ENCODE measurements at places on chromosomes 6 and 20.

DNA sequence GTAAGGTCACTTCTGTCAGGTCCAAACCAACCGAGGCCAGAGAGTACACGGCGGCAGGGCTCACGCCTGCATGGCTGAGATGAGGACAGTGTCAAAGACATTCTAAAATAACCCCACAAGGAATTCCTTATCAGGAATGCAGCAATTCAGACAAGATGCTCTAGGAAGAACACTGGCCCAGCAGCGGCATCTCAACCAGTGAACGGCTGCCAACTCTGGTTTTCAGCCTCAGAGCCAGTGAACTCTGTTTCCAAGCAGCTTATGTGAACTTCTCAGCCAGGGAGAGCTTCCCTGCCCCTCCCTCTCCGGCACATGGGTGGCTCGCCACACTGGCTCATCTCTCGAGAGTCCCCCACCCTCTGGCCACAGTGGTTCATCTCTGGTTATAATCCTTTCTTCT is 36.9 kb downstream of the KCNQ2 start:
- no peak for DNase-seq

DNA sequence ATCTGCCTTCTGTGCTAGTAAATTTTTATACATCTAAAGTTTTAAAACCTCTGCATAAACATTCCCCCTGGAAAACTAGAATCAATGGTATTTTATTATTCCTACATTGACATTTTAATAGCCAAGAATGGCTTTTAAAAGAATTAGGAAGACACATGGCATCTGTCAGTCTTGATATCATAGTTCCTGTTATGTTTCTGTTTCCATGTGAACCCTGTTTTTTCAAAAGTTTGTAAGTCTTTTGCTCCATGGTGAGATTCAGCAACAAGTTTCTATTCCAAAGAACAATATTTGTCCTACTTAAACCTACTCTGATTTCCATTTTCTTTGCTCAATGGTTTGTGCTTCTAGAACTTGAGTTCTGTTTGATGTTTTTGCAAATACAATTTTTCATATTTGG is 95.2 kb downstream of the PLEKHG1 start:
- no peak for DNase-seq

GRCh38 chr6:42287756-42288155 is 70.1 kb upstream of the MRPS10 start:
- DNase-seq, result no peak

DNA sequence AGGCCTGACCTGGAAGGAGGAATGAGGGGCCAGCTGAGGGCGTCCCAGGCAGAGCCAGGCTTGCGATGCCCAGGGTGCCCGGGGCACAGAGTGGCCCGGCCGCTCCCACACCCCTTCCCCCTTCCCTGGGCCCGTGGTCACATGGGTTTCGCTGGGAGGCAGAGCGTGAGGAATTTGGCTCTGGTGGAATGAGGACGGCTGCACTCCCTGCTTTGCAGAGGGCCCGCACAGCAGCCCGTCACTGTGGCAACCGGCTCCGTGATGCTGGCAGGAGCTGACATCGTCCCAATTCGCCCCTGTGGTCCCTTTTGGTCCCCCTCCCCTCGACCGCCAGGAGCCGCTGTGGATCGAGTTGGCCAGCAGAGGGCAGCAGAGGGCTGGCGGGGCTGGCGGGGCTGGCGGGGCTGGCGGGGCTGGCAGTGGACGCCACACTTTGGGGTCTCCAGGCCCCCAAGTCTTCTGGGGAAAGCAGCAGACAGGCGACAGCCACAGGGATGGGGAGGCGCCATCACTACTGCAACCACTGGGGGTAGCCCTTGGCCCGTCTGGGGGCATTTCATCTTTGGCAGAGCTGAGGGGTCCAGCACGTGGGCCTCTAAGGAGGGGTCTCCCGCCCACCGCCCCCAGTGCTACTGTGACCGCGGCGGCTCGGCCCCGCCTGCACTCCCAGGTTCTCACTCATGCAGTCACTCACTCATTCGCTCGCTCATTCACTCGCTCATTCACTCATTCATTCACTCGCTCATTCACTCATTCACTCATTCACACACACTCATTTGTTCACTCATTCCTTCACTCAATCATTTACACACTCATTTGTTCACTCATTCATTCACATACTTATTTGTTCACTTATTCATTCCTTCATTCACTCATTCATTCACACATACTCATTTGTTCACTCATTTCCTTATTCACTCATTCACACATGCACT is 49.7 kb upstream of the BHLHE23 start:
- DNase-seq, result peak; percentile 47

- no peak for DNase-seq
Measured at GRCh38 chr6:112434896-112435435, 87.8 kb downstream of the RFPL4B start.

GRCh38 chr6:142975365-142975764 is 30.4 kb upstream of the HIVEP2 start:
- no peak for DNase-seq

GRCh38 chr20:33862709-33863403 is 51.7 kb downstream of the CHMP4B start:
- DNase-seq, result peak; percentile 36

GRCh38 chr6:1619673-1620503 is 10.2 kb downstream of the FOXC1 start:
- no peak for DNase-seq

GRCh38 chr20:45813006-45813340 is 529 bp downstream of the UBE2C start:
- no peak for DNase-seq

DNA sequence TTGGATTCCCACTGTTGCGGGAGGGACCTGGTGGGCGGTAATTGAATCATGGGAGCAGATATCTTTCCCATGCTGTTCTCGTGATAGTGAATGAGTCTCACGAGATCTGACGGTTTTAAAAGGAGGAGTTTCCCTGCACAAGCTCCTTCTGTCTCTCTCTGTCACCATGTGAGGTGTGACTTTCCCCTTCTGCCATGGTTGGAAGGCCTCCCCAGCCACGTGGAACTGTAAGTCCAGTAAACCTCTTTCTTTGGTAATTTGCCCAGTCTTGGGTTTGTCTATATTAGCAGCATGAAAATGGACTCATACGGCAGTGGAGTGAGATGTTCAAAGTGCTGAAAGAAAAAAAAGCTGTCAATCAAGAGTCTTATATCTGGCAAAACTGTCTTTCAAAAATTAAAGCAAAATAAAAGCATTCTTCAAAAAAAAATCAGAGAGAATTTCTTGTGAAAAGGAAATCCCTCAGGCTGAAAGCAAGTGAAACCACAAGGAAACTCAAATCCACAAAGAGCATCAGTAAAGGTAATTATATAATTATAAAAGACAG is 15.5 kb upstream of the KIF25 start:
- no peak for DNase-seq

DNA sequence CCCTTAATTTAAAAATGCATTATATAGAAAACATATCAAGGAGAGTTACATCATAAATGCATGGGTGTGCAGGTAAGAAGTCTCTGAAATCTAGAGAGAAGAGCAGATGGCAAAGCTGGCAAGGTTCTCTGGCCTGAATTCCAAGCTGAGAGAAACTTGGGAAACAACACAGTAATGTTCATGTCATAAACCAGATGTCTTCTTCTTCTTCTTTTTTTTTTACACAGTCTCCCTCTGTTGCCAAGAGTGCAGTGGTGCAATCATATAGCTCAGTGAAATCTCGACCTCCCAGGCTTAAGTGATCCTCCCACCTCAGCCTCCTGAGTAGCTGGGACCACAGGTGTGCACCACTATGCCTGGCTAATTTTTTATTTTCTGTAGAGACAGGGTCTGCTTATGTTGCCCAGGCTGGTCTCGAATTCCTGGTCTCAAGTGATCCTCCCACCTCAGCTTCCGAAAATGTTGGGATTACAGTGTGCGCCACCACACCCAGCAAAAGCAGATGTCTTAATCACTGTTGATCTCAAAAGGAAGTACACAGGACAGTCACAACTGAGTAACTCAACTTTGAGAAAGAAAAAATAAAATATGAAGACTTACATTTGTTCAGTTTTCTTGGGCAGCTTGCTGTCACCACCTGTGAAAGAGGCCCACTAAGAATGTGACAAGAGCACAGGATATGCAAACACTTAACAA is 77.3 kb downstream of the DNAAF9 start:
- DNase-seq, result no peak

DNA sequence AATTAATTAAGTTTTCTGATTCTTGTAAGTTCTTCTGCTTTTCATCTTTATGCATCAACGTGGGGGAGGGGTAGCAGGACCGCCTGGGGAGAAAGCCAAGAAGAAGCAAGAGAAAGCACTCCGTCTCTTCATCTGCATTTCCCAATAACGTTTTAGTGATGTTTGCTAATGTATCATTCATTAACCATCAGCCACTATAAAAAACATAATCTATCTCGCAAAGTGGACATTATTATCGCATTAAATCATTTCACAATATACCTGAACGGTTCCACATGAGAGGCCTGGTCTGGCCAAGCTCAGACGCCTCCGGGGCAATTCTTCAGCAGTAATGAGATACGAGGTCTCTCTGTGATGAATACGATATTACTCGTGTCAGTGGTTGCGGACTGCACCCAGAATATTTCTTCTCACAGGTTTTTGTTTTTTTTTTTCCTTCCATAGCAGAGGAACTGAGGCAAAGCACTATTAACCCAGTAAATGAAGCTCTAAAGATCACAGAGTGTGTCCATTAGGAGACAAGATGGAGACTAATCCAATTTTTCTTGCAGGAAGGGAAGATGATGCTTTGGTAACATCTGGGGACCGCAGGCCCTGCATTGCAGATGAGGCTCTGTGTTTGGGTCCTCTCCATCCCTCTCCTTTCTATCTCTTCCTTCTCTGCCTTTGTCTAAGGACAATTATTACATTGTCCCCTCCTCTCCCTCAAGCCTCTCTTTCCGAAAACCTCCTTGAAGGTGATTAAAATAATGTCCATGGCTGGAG is 156.1 kb downstream of the SLC35B3 start:
- DNase-seq, result no peak

DNA sequence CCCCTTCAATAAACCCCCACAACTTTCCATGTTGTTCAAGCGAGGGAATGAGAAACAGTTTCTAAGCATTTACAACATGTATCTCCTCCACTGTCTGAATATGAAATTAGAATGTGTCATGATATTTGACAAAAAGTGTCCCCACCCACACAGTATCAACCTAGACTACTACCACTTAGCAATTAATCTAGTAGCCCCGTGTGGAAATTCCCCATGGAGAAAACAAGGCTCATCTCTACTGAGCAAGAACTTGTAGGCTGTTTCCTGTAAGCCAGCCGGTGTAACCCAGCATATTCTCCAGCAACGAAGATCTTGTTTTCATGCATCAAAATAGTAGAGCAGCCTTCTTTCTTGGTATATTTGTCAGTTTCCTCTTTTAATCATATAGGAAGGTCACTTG is 115.0 kb downstream of the IRF4 start:
- DNase-seq, result no peak

DNA sequence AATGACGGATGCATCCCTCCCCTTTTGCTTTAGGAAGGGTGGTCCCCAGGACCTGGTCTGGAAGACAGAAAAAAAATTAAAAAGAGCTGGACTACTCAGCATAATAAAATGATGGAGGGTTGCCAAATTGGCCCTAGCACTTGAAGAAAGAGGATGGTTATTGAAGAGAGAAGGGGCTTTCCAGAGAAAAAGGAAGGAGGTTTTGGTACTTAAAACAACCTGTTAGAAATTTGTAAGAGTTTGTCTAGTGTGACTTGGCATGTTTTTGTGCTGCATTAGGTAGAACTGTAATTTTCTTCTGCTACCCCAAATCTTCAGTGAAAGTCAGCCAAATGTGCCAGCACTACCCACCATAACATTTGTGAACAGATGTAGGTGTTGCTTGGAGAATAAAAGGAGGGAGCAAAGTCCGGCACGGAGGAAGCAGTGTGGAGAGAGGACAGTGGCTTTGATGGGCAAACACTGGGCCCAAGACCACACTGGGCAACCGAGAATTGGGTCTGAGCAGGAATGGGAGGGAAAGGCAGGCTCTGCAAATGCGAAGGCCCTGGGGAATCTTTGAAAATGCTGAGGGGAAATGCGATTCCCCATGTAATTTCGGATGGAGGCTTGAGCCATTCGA is 160.9 kb downstream of the QRSL1 start:
- no peak for DNase-seq

DNA sequence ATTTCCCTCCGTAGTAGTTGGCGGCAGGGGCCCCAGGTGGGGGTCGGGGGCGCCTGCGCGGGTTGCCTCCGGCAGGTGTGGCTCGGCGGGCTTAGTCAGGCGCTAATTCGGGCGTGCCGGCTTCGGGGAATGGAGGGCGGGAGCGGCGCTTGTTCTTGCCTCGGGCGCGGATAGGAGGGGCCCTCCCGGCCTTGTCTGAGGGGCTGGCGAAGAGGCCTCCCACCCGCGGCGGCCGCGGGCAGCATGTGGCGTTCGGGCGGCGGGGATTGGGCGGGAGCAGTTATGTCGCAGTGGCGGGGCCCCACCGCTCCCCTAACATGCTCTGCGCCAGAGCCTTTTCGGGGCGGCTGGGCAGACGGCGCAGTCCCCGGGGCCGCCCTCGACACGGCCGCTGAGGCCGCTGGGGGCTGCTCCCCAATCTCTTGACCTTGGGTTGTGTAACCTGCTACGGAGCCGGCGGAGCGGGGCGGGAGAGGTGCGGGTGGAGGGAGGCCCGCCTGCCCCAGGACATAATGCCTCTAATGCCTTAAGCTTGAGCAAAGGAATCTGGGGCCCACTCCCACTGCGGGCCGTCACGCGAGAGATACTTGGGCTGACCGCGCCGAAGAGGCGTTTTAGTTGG is 1.1 kb downstream of the AMD1 start:
- peak; percentile 60 for DNase-seq

DNA sequence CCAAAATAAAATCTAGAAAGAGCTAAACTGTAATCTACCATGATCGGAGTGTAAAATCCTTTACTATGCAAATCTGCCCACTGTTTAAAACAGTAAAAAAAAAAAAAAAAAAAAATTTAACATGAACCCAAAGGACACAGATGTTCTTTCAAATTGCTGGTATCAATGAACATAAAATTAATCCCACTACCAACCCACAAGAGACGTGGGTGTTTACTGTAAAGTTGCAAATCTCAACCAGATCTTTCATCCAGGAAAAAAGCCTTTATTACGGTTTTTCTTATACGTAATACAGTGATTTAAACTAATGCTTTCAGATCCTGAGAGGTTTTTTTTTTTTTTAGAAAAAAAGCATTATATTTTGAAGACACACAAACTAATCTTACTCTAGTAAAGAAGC is 2.5 kb downstream of the CDK19 start:
- no peak for DNase-seq

- DNase-seq, result no peak
Measured at GRCh38 chr6:106913676-106914280, 60.8 kb downstream of the CD24 start.

DNA sequence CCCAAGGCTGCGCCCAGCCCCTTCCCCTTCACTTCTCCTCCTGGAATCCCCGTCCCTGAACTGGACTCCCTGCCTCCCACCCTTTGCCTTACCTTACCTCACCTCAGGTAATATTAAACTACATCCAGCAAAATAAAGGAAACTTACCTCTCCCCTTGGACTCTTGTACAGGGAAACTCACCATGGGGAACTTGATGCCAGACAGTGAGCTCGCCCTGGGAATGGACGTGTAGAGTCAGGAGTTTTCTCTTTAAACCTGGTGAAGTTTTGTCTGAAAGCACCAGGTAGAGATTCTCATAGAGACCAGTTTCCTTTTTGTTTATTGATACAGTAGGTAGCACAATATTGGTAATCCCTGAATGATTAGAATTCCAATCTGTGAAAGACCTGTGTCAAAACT is 544 bp upstream of the HLA-C start:
- DNase-seq, result no peak

- DNase-seq, result no peak
Measured at GRCh38 chr6:104428184-104428583, 431.5 kb downstream of the HACE1 start.

- DNase-seq, result no peak
Measured at GRCh38 chr6:157253699-157254098, 69.6 kb downstream of the TMEM242 start.

Data from T-helper 9 cell (primary cell).